ENCODE measurements at places on chromosomes 16 and 17.

DNA sequence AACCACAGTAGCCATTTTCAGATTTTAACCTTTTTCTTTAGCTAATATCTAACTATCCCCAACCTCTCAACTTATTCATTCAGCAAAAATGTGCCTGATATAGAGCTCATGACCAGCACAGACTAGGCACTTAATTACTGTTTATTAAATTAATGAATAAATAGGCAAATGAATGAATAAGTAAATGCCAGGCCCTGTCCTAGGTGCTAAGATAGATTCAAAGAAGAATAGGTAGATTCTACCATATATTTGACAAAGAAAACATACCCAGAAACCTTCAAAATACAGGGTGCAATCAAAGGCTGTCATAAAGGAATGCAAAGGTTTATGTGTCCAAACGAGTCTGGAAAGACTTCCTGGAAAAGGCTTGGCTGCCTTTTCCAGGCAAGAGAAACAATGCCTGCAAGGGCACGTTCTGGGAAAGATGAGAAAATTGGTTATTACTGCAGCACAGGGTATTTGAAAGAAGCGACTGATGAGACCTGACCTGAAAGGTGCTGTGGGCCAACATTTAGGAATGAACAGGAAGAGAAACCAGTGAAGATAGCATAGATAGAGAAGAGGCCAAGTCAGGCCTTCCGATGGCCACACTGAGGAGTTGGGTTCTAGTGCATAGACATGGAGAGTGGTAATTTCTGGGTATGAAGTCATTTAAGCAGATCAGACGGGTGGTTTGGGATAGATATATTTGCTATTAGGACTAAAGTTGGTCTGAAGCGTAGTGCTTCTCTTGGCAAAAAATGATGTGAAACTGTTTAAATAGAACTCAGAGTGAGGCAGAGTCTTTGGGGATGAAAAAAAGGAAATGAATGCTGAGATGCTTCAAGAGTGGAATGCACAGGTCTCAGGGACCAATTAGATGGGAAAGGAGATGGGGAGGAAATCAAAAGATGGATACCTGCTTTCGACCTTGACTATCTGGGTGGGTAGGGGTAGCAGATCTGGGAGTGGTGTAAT, 11.4 kb upstream of the CCL2 start:
- no peak for DNase-seq

GRCh38 chr16:52389045-52389444, 157.9 kb downstream of the TOX3 start:
- no peak for DNase-seq

DNA sequence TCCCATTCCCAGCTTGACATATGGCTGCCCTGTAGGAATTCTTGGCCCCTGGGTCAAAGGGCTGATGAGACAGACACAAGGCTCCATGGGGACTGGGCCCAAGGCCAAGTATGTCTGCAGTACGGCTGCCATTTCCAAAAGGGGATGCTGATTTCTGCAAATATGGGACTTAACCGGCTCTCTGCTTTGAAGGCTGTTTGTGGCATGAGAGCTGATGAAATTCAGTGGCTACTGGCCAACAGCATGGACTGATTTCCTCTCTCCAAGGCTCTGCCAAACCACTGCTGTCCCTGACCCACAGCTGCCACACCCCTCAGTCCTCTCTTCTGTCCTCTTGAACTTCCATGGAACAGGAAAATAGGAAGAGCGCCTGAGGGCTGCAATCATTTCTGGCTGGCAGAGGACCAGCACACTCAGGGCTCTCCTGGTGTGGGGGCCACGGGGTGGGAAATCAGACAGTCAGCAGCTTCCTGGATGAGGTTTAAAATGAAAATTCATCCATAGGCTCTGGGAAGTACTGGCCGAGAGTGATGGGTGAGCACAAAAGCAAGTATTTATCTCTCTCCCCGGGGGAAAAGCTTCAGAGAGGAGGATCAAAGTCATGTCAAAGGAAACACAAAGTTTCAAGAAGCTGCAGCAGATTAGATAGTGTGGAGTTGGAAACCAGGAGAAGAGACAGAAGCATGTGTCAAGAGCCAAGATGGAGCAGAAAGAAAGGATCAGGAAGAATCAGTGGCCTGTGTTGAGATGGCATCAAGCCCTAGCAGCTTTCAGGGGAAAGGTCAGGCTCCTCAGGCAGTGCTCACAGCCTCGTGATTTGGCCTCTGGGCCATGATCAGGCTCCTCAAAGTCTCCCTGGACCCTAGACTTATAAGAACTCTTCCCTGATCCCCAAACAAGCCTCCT, 64.1 kb upstream of the SREBF1 start:
- no peak for DNase-seq

GRCh38 chr17:45172541-45173286, 11.0 kb downstream of the HEXIM2 start:
- DNase-seq: peak; percentile 51

- no peak for DNase-seq
Measured at GRCh38 chr17:27339836-27340550, 46.1 kb downstream of the WSB1 start.

DNA sequence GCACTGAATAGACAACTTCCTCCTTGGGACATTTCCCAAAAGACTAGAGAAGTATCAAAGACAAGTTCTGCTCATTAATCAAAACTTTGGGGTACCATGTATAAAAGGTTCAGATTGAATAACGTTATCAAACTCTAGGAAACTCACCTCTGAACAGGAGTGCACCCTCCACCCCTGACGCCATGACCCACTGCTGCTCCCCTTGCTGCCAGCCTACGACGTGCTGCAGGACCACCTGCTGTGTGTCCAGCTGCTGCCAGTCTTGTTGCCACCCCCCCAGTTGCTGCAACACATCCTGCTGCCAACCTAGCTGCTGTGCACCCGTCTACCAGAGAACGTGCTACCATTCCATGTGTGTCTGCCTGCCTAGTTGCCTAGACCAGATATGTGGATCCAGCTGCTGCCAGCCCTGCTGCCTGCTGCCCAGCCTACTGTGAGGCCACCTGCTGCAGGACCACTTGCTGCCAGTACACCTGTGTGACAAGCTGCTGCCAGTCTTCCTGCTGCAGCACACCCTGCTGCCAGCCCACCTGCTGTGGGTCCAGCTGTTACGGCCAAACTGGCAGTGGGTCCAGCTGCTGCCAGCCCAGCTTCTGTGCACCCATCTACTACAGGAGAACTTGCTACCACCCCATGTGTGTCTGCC, 13.8 kb upstream of the KRTAP9-2 start:
- DNase-seq: no peak

GRCh38 chr16:83271123-83271522, 536.7 kb upstream of the HSBP1 start:
- no peak for DNase-seq

GRCh38 chr17:18257268-18257981, 1.1 kb downstream of the FLII start:
- no peak for DNase-seq

- peak; percentile 25 for DNase-seq
Measured at GRCh38 chr16:528111-529011, 849 bp downstream of the CAPN15 start.

DNA sequence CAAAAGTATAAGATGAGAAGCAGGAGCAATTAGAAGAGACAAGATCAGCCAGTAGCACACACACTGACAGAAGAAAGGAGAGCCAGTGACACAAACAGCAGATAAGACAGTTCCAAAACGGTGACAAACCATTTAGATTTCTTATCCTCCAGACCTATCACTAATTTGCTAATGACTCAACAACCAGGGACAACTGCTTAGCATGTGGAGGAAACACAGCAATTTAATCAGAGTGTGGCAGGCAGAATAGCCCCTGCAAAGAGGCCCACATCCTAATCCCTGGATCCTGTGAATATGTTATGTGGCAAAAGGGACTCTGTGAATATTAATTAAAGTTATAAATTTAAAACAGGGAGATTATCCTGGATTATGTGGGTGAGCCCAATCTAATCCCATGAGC, 81.1 kb downstream of the CACNG1 start:
- no peak for DNase-seq

GRCh38 chr16:79206889-79207288, 393.6 kb downstream of the MAF start:
- no peak for DNase-seq

- no peak for DNase-seq
Measured at GRCh38 chr17:53249036-53249435, 573.7 kb upstream of the KIF2B start.

DNA sequence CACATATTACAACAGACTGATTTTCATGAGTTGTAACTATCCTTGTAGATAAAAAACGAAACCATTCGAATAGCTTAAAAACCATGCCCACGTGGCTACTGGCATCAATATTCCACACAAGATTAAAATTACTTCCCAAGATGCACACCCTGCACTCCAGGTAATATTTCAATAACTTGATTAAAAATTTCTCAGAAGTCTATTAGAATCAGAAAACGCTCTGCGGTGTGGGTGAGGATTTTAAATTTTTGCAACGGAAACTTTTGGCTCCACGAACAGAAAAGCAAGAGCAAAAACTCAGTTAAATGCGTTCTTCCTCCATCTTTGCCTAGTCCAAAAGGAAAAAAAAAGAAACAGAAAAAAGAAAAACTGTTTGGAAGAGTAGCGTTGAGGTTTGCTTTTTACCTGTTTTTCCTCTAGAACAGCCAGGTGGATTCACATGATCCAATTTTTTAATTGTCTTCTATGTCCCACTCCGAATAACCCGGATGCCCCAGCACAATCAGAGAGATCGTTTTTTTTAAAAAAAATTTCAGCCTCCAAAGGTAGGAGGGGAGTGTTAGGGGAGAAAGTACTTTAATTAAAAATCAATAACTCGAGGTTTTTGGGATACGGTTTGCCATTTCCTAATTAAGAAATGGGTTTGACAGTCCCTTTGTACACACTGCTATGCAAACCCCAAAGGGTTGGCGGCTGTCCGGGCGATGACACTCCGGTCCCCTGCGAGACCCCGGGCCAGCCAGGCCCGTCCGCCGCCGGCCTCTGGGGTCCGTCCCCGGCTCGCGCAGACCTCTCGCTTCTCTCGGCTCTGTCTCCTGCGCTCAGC, 708 bp upstream of the NFAT5 start:
- no peak for DNase-seq

DNA sequence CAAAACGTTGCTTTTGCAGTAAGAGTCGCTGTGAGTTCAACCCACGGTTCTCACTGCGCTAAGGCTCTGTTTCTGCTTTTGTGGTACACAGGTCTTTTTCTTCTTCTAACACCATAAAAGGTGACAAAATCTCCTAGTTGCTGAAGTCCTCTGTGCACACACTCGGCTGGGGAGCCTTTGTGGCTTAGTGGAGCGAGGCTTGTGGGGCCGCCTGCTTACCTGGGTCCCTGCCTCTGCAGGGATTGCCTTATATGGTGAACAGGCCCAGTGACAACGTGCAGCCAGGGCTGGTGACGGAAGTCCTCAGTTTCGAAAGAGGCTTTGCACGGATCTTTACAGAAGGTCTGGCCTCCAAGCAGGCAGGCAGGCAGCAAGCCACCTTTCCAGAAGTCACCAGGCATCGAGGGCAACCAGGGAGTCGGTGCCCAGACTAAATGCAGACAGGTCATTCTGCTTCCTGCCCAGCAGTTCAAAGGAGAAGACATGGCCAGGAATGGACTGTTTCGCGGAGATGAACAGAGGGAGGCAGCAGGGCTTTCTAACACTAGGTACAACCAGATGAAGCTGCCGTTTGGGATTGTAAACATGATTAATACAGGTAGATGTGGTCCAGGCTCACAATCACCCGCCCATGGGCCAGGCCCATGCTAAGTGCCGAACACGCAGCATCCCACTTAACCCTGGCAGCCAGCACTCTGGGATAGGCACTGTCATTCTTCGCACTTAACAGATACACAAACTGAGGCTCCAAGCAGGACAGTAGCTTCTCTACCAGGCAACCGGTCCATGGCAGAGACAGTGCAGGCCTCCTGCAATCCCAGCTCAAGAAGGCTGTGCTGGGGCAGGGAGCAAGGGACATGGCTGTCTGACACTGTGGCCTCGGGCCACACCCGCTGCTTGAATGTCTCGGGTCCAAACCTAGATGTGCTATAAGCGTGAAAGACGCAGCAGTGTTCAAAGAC, 10.7 kb upstream of the MEAK7 start:
- peak; percentile 68 for DNase-seq

- no peak for DNase-seq
Measured at GRCh38 chr17:83056583-83057396, 22.6 kb upstream of the METRNL start.

- DNase-seq: no peak
Measured at GRCh38 chr16:66513111-66513723, 36.7 kb downstream of the TK2 start.

DNA sequence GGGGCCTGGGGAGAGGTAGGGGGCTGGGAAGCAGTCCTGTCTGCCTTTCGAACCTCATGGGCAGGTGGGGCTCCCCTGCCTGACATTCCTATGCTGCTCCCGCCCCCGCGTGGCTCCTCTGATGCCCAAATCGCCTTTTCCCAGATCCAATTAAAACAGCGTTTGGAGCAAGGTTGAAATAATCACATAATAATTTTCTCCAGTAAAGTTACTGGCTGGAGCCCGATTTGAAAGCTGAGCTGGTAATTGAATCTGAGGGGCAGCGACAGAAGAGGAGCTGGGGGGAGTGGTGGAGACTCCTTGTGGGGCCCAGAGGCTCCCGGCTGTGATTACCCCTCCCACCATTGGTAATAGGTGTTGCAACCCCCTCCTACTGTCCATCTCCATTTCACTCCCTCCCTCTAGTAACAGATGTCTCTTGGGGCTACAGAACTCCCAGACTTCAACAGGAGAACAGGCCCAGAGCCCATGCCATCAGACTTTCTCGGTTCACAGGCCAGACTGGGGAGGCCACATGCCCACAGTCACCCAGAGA, 38.9 kb upstream of the C1QL1 start:
- DNase-seq: no peak

DNA sequence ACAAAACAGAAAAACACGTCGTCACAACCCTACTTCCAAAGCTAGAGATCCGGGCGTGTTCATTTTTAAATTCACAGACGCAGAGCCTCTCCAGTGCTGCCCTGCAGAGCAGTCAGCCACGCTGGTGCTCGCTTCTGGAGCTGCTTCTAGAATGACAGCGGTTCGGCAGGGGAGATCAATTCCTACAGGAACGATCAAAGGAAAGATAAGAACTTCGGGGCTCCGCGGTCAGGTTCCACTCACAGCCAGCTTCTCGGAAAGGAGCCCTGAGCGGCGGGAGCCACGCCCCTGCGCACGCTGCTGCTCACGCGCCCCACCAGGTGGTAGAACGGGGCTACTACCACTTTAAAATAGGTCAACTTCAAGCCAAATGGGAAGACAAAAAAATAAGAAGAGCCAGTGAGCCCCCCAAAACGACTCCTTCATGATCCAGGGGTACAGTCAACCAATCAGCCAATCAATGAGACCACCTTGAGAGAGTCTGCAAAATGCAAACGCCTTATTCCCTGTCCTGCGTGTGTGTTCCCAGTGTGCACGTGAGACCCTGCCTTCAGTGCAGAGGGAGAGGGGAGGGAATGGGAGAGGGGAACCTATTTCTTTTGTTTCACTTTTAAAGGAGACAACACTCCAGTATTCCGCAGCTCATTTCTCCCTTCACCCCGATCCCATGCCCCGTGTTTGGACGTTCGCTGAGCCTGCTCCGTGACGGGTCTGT, 209.7 kb downstream of the RBFOX3 start:
- DNase-seq: peak; percentile 66

DNA sequence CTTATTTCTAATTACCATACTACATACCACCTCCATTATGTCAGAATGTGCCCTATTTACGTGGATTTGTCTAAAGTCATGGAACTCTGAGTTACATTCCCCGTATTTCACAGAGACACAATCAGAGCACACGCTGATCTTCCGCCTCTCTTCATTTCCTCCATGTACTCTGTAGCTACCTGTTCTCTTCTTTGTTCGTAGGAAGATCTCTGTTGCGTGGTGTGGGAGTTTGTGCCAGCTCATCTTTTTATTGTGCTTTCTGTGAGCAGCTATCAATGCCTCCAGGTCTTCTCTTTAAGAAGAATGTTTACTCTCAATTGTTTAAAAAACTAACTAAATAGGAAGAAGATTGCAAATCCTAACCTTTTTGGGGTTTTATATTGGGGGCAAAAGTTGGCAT, 26.9 kb downstream of the NLRC5 start:
- DNase-seq: no peak

GRCh38 chr16:8376858-8377257, 213.5 kb downstream of the TMEM114 start:
- no peak for DNase-seq
